ENCODE measurements at places on chromosomes 4 and X.

DNA sequence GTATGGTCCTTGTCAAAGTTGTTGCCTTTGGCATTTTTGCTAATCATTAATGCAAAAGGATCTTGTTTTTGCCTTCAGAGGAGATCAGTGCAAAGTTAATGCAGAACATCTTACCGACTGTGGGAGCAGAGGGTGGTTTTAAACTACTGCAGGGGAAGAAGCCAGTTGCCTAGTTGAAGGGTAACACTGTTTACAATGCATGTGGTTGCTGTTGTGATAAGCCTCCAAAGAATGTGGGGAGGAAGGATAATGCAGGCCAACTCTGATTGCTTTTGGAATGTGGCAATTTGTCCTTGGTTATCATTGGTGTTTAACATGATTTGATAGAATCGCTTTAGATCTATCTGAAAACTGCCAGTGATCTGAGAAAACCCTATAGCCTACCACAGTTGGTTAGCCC lies 204.3 kb upstream of the TLL1 start:
- no peak for DNase-seq

DNA sequence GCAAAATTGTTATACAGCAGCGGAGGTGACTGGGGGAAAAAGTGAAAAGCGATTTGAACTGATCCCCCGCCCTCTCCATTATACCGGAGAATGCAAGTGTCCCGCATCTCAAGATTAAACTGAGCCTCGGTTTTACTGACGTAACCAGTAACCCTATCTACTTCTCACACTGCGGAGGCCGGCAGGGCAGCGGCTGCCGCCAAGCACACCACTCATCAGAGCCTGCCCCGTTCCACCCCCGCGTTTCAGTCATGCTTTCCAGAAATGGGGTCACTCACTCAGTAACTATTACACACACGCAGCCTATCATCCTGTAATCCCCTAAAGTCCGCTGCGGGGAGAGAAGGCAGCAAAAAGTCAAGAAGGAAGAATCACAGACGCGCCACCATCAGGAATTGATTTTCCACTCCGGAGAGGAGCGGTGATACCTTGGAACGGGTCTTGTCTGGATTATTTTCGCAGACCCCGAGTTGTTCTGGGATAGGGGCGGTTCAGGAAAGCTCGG lies 1.4 kb downstream of the RPS6KA3 start:
- peak; percentile 63 for DNase-seq

DNA sequence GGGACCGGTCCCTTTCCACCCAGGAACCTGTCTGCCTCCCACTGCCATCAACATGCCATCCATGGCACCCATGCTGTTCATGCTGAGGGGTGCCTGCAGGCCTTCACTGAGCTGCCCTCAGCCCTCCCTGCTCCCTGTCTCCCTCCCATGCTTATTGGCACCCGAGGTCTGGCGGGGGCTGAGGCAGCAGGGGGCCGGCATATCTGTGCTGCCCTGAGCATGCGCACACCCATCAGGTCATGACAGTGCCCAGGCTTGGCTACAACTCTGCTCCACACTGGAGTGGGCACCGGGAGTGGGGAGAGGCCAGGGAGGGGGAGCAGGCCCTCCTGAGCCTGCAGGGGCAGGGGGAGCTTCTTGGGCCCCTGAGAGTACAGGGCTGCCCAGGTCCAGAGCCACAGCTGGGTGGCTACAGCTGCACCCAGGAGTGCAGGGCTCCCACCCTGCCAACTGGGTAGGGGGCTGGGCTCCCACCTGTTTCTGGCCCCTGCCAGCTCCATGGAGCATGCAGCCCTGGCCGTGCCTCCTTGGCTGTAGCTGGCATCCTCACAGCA lies 395.8 kb upstream of the DMD start:
- DNase-seq, result no peak

GRCh38 chrX:53018627-53019026 lies 30.0 kb upstream of the GPR173 start:
- DNase-seq, result no peak

GRCh38 chr4:90888571-90888970 lies 761.4 kb downstream of the CCSER1 start:
- DNase-seq, result no peak

DNA sequence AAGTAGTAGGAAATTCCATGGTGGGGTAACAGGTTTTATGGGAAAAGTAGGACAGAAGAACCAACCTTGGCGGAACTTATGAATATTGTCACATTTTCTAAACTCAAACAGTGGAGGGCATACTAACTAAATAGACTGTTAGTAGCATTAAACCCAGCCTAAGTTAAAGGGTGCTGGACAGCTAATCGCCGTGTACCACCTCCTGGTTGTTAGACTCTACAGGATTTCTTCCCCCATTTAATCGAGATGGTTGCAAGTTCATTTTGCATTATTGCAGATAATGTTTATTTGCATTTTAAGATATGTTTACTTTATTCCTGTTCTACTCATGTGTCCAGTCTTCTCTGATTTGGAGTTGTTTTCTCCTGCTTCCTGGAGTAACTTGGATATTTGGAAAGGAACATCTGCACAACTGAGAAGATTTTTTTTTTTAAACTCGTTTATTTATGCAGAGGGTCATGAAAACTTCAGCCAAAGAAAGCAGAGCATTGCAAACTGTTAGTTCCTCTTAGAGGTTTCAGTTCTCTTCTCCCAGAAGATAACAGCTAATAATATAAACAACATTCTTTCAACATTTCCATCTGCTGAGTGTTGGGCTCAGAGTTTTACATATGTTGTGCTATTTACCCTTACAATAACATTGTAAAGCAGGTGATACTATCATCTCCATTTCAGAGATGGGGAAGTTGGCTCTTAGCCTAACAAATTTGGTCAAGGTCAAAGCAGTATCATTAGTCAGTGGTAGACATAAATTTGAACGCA lies 51.5 kb upstream of the TBC1D9 start:
- no peak for DNase-seq

DNA sequence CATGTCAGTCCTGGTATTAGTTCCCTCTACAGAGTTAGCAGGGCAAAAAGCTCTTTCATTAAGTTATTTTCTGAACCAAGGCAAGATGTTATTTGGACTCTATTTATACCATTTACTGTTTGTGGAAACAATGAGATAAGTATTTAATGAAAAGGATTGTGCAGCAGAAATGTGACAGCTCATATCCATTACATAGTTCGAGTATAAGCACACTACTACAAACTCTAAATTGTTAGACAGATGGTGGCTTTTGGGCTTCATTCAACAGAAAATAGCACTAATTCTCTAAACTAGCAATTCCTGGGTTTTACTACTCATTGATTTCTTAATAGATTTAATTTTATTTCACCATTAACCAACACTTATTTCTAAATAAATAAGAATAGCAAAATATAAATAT lies 95.2 kb upstream of the ANK2 start:
- no peak for DNase-seq

DNA sequence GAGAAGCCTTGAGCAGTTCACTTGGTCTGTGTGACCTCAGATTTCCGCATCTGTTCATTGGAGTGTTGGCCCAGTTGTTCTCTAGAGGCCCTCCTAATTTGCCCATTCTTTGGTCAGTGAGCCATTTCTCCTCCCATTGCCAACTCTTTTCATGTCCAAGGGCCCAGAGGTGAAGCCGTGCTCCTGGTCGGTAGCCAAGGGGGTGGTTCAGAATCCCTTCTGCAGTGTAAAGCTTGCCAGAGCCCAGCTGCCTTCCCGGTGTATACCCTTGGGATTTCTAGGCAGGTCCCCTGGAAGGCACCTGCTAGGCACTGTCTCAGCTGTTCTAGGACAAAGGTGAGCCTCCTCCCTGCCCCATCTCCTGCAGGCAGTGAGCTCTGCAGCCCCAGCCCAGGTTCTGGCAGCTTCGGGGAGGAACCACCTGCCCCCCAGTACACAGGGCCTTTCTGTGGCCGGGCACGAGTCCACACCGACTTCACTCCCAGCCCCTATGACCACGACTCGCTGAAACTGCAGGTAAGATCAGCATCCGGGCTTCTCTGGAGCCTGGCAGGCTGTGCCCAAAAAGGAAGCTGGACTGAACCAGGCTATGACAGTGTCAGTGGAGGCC lies 12.3 kb downstream of the SASH3 start:
- no peak for DNase-seq

- DNase-seq, result no peak
Measured at GRCh38 chr4:137414802-137415201, 117.5 kb downstream of the PCDH18 start.

DNA sequence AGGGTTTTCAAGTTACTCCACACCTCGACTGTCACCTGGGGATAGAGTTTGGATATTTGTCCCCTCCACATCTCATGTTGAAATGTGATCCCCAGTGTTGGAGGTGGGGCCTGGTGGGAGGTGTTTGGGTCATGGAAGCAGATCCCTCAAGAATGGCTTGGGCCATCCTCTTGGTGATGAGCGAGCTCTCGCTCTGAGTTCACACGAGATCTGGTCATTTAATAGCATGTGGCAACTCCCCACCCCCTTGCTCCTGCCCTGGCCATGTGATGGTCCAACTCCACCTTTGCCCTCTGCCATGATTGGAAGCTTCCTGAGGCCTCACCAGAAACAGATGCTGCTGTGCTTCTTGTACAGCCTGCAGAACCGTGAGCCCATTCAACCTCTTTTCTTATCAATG lies 8.3 kb downstream of the CTAG1A start:
- DNase-seq, result no peak

DNA sequence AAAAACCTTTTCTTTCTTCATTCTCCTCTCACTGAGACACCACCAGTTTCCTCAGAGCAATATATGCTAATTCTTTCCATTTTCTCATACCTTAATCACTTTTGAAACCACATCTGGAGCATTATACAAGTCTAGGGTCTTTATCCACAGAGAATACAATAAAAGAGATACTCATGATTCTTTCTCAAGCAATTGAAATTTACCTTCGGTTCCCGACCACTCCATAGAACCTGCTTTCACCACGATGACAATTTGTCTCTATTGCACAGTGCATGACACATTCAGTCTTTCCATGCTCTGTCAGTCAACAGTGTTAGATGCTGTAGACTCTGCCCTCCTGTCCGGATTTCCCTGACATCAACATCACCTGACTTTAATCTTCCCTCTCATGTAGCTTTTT lies 409.3 kb upstream of the NWD2 start:
- no peak for DNase-seq

DNA sequence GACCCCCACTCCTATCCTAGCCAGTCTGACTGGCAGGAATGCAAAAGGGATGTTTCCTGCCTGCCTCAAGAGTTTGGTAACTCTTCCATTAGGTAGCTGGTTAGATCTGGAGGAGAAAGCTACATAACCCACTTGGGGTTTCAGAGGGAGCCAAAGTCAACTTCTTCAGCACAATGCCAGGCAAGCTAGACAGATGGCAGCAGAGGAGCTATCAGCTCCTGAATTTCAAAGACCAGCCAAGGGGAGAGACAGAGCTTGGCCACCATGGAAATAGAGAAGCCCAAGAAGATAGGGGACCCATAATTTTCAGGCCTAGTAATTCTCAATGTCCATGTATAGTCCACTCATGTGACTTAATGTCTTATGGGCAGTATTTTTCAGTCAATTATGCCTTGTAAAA lies 56.4 kb downstream of the PGRMC1 start:
- DNase-seq, result no peak

All from CD4-positive, alpha-beta T cell treated with Interleukin-15 for 1 hour (primary cell).